ENCODE measurements at places on chromosomes 7 and 10.
A peak's percentile ranks its signal among the peaks of the same experiment; 100 is the strongest.

DNA sequence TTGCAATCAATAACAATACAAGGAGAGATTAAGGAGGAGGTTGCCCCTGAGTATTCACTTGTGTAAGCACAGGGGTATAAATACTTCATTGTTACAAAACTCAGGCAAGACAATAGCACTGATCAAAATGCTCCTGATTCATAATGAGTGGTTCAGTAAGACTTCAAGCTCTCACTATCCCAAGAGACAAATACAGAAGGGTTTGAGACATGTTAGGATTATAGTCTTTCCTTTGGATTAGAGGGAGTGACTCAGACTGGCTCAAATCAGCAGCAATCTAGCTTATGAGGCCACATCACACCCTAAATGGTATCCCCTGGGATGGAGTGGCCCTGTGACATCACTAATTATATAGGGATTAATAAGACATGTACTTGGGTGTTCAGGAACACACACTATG lies 167.2 kb upstream of the HGF start:
- DNase-seq = no peak

DNA sequence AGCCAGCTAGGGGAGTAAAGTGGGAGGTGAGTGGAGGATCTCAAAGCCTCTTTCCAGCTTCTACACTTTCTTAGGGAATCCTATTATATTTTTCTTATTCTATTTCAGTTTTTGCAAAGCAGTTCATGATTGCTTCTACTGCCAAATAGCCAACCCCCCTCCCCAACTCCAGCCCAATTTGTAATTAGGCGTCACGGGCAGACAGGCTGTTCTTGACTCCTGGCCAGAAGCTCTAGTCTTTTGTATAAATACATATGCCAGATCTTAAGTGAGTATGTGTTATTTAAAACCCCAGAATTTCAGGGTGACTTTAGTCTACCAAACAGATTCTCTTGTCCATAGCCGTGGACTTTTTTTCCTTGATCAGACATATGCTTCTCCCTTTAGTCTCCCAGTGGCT lies 255.2 kb downstream of the BUB3 start:
- no peak for DNase-seq

- DNase-seq = no peak
Observed at GRCh38 chr7:38880454-38880853, 28.5 kb downstream of the VPS41 start.

DNA sequence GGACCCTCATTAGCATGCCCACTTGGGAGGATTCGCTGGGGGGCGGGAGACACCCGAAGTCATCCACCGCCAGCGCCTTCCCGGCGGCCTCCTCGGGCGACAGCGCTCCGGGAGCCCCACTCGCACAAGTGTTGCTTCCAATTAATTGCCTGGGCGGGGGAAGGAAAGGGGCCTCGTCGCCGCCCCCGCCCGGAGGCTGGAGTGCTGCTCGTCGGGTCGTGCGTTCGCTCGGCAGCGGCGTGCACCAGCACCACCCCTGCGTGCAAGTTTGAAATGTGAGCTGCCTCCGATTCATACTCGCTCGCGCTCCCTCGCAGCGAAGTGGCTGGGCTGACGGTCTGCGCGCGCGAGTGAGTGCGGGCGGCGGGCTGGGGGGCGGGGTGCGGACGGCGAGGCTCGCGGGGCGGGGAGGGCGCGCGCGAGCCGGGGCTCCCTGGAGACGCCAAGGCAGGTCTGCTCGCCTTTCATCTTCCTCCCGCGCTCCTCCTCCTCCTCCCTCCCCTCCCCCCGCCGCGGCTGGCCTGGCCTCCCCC lies 104.6 kb upstream of the PPIF start:
- DNase-seq = peak; percentile 83

DNA sequence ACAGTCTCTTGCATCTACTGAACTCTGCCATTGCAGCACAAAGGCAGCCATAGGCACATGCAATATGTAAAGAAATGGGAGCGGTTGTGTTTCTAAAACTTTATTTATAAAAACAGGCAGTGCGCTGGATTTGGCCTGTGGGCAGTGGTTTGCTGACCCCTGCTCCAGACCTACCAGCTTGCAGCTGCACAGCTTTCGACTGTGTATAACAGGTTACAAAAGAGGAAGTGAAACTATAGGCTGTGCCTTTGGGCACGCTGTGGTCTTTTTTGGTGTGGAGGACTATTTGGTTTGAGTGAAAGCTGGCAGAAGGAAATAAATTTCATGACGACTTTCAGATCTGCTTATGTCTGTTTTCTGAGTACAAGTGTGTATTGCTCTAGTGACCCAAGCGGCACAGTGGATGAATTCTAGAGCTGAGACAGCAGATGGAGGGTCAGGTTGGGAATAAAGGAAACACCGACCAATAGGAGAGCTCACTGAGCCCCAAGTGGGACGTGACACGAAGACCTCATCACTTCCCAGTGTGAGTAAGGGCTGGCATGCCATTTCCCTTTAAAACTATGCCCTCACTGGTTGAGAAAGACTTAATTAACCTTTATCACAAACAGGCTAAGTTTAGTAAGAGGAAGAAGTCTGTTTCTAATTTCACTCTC lies 152.7 kb downstream of the ANK3 start:
- no peak for DNase-seq

GRCh38 chr10:16996530-16996964 lies 133.1 kb downstream of the CUBN start:
- DNase-seq = no peak

- no peak for DNase-seq
Observed at GRCh38 chr7:156661637-156662036, 21.1 kb downstream of the RNF32 start.

- DNase-seq = peak; percentile 48
Observed at GRCh38 chr7:936386-937054, 18.0 kb downstream of the ADAP1 start.

DNA sequence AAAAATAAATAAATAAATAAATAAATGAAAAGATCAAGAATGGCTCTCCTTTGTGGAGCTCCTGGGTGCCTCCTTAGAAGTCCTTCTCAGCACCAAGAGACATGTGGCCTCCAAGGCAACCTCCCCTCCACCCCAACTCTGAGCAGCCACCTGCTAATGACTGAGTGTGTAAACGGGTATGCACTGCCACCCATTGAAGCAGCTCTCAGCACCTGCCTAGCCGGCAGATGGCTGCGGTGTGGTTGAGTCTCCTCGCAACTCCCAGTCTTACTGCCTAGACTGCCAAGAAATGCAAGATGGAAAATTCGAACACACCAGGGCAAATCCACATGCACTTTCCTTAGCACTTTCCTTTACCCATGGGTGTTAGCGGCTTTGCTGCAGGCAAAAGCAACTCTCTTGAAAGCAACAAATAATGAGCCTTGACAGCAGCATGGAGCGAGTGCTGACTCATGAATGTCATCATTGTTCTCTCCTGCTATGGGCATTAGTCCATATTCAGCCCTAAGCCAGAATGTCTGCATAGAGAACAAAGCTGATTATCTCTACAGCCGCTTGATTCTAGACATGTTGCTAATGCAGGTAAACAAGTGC lies 913.9 kb upstream of the AUTS2 start:
- no peak for DNase-seq

- DNase-seq = no peak
Observed at GRCh38 chr7:31640381-31640780, 46.6 kb upstream of the PPP1R17 start.

DNA sequence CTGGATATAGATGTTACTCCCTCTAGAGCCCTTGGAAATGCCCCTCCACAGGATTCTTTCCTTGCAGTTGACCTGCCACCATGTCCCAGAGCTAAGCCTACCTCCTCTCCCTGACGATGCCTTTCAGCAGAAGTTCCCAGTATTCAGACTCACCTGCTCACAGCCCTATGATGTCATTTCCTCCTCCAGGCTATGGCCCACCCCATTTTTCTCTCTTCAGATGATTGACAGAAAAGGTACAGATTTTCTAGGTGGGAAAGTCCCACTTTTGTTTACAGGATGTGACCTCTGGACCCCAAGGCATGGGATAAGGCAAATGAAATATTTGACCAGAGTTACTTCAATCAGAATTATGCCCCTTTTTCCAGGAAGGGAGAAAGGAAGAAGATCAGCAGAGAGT lies 280.2 kb upstream of the PHYHIPL start:
- DNase-seq = no peak

DNA sequence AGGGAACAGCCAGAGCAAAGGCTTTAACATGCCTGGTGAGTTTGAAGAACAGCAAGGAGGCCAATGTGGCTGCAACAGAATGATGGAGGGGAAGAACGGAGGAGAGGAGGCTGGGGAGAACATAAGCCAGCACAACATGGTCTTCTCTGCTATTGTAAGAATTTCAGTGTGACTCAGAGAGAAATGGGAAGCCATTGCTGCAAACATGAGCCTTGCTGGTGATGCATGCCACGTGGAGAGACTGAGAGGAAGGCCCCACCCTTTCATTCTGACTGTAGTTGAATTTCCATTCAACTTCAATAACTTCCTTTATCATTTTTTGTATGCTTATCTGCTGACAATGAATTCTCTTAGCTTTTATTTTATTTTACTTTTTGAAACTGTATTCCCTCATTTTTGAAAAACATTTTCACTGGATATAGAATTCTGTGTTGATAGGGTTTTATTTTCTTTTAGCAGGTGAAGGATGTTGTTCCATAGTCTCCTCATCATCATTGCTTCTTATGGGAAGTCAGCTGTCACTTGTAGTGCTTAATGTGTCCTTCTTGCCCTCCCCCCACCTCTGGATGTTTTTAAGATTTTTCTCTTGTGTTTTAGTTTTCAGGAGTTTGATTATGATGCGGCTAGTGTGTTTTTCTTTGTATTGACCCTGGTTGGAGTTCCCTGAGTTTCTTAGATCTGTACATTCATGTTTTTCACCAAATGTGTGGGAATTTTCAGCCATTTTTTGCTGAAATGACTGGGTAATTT lies 46.4 kb upstream of the LEP start:
- no peak for DNase-seq

DNA sequence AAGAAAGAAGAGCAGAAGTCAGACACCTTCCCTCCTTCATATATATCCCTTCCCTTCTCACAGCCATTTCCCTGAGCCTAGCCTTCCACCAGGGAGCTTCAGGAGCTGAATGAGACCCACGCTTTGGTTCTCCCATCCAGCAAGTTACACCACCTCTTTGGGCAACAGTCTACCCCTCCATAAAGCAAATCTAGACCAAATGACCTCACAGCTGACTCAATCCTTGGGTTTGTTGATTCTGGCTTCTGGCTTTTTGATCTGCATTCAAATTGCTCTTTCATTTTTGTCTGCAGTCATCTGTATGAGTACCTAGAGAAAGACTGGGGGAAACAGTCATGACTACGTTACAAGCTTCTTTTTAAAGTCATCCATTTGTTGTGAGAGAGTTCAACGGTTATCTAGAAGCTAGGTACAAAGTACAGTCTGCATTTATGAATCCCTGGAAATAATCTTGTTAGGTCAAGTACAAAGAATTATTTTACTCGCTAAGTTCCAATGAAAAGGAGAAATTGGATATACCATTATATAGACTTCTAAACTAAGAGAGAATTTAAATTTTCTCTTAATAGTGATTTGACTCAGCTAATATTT lies 86.3 kb downstream of the RAB11FIP2 start:
- DNase-seq = no peak

GRCh38 chr10:97861097-97861750 lies 11.6 kb downstream of the GOLGA7B start:
- DNase-seq = peak; percentile 40

DNA sequence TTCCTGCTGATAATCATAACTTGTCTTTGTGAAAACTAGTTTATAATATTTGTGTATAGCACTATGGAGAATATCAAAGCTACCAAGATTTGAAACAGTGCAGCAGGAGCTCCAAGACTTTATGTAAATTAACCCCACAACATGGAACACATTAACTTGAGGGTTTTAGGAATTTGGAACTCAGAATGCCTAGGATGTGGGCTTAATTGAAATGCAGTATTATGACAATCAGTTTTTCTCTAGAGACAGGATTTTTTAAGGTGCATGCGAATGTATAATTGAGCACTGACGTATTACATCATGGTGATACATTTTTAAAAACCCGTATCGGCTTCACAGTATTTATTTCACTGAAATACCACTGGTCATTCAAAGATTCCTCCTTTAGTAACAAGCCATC lies 313.1 kb upstream of the DGKB start:
- DNase-seq = no peak

- peak; percentile 96 for DNase-seq
Observed at GRCh38 chr10:97632949-97633884, at the start of gene MORN4. Gene MORN4, minus strand, starts transcription at chr10:97633500. Its CDS starts 13,847 bp downstream, at chr10:97619653.

- DNase-seq = no peak
Observed at GRCh38 chr7:106177738-106178592, 65.9 kb upstream of the SYPL1 start.

GRCh38 chr7:95608359-95609173 lies 12.2 kb upstream of the PDK4 start:
- peak; percentile 83 for DNase-seq

GRCh38 chr7:2209961-2210323 lies 22.8 kb downstream of the MAD1L1 start:
- no peak for DNase-seq

GRCh38 chr7:80783678-80784327 lies 135.0 kb downstream of the SEMA3C start:
- DNase-seq = no peak

DNA sequence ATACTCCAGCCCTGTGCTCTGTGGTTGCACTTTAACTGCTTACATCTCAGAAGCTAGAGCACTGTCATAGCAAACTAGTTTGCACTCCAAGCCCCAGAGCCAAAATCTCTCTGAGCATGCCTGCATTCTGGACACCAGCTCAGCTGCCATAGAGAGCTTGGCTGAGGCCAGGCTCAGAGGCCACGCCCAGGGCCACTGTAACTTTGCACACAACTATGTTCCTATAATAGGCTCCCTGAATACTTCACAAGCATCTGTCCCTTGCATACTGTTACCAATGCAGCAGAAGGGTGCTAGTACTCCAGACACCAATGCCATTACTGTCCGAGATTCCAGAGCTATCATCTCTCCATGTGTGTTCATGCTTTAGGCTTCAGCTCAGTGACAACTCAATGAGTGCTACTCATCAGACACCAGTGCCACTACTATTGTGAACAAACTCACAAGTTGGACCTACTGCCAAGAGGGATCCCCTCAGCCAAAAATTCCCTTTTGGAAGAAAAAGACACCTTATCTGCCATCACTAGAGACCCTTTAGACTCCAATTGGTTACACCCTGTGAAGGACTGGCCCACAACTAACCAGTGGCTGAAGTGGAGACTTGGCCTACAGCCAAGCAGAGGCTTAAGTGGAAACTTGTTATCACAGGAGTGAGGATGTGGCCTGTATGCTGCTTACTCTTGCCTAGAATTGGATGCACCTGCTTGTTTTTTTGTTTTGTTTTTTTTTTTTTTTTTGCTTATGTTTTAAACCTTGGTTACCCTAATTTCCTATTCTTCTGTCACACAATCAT lies 211.6 kb upstream of the MAGI2 start:
- DNase-seq = no peak

Data from iPS-NIHi11 (cell line).